GM19239 (cell line): ENCODE measurements at places on chromosomes 5 and 9.

GRCh38 chr5:128085413-128085812 is 1.8 kb downstream of the SLC12A2 start:
- no peak for DNase-seq

GRCh38 chr9:121328876-121329681 is 41.0 kb downstream of the STOM start:
- no peak for DNase-seq

DNA sequence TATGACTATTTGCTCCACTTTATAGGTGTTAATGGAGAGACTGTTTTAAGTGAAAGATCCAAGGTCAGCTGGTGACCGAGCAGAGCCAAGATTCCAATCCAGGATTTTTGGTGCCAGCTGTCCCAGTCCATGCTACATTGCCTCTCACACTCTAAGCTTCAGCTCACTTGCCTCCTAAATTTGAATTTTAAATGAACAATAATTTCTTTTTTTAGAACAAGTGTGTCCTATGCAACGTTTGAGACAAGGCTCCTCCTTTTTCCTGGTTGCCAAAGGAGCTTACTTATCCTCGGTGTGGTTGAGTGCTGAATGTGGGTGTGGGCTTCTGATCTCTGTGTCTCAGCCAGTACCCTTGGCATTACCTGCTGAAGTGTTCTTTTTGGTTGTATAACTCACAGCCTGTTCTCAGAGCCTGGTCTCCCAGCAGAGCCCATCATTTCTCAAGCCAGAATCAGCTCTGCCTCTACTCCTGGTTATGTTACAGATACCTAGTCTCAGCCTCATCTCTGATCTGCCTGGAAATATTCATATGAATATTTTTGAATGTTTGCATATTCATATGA is 4.0 kb upstream of the PRRC1 start:
- DNase-seq = no peak

DNA sequence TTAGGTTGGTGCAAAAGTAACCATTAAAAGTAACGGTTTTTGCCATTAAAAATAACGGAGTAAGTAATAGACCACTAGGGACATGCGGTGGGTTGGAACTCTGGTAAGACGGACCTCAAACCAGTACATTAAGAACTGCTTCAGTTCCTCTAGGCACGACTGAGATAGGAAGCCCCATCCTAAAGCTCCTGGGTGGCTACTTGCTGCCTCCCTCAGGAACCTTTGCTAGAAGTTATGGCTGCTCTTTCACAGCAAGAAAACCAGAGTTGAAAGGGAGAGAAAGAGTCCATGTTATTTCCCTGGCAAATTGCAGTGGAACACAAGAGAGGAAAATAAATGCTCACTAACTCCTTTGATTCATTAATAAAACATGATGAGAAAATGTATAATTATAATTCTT is 47.6 kb downstream of the MCTP1 start:
- DNase-seq = no peak

DNA sequence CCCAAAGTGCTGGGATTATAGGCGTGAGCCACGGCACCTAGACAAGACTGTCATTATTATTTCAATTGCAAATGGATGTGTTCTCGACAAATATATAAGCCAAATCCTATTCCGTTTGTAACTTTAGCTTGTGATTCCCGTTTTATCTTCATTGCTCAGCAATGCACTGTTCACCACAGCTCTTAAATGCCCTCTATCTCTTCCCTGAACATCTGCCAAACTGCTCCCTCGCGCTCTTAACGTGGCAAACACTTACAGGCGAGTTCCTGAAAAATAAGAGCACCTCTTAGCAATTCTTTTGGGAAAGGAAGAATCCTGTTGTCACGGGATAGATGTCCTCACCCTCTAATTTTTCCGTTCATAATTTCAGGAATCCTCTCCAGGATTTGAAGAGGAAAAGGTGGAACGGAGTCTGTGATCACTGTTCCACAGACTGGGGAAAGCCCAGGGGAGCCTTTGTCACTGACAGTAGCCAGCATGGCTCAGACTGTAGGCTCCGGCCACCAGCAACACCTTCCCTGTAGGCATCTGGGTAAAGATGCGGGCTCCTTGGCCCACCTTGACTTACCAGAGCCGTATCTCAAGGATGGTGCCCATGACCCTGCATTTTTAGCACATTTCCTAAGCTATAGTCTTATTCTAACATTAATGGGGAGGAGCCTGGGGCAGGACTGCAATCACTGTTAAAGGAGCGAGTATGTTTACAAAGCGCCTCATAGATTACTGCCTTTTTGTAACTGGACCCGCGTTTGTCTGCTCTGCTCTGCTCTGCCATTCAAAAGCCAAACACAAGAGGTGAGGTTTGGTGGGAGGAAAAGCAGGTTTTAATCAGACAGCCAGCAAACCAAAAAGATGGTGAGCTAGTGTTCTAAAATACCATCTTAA is 20.2 kb upstream of the GNPDA1 start:
- DNase-seq = no peak

DNA sequence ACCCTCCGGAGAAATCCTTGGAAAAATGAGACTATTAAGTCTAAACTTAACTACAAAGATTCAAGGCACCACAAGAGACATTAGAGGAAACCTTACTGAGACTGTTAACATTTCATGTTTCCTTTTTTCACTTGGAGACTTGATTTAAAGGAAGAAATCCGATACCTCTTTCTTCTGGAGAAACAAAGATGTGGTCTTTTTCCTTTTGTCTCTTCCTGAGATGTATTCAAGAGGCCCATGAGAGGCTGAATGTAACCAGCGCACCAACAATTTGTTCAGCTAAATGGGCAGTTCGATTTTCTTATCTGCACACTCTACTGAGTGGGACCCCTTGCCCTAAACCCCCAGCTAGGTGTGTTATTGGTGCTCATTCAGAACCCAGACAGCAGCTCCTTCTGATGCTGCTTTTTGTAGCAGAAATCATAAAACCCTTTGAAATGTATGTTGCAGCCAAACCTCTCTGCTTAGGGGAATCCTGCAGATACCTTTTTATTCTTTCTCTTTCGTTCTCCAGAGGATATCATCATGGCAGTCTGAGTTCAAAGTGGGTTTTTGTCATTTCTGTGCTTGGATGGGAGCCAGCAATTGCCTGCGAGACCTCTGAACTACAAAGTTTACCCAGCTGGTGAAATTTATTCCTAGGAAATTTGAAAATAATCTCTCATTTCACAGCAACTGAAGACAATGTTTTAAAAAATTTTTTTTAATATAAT is 41.9 kb upstream of the ACTBL2 start:
- DNase-seq = no peak

GRCh38 chr5:157600252-157600651 is 24.7 kb upstream of the ADAM19 start:
- DNase-seq = no peak

- no peak for DNase-seq
Observed at GRCh38 chr5:175652741-175653663, 4.9 kb upstream of the HRH2 start.

DNA sequence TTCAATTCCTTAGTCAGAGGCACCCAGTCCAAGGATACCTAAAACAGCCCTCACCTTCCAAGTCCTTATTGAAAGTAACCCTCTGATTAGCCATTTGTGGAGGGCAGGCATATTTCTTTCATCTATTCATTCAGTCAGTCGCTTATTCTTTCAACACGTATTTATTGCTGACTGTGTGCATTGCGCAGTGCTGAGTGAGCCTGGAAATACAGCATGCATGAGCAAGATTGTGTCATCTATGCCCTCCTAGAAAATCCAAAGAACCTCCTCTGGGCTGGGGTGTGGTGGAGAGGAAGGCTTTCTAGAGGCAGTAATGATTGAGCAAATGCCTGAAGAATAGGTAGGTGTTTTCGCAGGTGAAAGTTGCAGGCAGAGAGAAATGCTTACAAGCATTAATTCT is 8.5 kb upstream of the FEM1C start:
- DNase-seq = no peak

DNA sequence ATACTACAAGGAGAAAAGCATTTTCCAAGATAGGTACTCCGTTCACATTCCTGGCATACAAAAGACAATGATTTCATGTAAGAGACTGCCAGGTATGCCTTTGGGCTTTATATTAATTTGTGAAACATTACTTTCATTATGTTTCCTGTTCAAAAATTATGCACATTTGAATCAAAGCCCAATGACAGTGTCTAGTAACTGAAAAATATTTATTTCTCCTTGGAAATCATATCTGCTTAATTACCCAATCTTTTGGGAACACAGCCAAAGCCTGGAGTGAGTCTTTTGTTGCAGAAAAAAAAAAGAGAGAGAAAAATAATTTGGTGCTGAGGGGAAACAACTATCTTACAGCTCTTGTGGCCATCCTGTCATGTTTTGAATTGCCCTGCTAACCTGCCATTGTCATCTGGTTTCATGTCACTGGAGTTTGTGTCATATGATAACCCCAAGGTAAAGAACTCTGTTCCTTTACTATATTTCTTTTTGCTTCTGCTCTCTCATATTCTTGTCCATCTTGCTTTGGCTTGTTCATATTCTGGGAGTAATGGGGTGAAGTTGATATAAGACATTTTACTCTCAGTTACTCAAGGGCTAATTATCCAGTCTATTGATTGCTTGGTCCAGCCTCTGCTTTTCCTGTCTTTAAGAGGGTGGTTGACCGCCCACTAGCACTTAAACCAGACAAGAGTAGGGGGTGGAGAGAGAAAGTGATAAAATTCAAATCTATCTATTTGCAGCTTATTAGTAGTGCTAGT is 238.3 kb upstream of the NUDT12 start:
- no peak for DNase-seq

- no peak for DNase-seq
Observed at GRCh38 chr5:170293273-170293672, 4.3 kb downstream of the LCP2 start.

DNA sequence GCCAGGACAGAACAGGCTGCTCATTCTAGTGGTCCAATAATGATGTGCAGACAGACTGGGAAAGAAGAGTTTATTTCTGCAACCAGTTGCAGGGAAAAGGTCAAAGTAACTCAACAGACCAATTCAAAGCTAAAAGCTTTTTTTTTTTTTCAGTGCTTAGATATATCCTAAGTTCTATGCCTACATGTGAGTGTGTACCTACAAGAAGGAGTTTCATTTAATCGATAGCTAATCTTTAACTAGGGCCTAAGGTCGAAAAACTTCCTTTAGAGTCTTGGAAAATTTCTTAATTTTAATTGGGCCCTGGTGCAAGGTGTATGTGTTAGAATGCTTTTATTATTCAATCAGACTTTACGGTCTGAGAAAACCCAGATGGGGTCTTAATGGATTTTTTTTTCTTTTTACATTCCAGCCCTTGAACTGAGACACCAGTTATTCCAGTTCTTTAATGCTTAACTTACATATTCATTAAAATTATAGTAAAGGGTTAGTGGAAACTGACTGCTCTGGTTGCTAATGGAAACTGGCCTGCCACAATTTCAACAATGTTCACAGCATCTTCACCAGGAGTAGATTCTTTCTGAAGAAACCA is 365.3 kb downstream of the MTRR start:
- DNase-seq = no peak

DNA sequence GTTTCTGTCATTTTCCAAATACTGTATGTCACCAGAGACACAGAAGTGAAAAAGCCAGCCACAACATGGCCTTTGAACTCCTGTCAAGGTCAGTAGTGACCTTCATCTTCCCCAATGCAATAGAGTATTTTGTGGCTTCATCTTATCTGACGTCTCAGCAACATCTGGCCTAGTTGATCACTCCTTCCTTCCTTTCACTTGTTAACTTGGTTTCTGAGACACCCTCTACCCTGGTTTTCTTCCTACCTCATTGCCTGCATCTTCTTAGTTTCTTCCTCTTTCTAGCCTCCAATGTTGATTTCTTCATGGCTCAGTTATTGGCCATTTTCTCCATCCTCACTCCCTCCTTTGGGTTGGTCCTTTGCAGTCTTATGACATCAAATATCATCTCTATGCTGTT is 36.3 kb downstream of the GLIS3 start:
- no peak for DNase-seq

- no peak for DNase-seq
Observed at GRCh38 chr5:96120120-96120519, 158.5 kb upstream of the ELL2 start.
